ENCODE measurements at places on chromosomes 6 and 20. TPM values are rescaled to one million over a fixed set of nuclear protein-coding genes. Genes with fewer than 3 reads are reported as not detected.
A peak's percentile ranks its signal among the peaks of the same experiment; 100 is the strongest.

GRCh38 chr6:87718662-87719433 is 16.8 kb upstream of the AKIRIN2 start:
- H3K27me3 ChIP-seq, result no peaks in the 10 kb centered on the region
- no peak overlapping the region for H3K27ac ChIP-seq
- no peak overlapping the region for H3K4me3 ChIP-seq
- no peak for DNase-seq

- no peak for DNase-seq
- no peak overlapping the region for H3K27ac ChIP-seq
- H3K4me3 ChIP-seq, result no peak overlapping the region
- no peaks in the 10 kb centered on the region for H3K36me3 ChIP-seq
- H3K27me3 ChIP-seq, result peaks cover 34% of the 10 kb centered on the region
These were observed 13.4 kb downstream of the UST start for GRCh38 chr6:148760258-148760534.

DNA sequence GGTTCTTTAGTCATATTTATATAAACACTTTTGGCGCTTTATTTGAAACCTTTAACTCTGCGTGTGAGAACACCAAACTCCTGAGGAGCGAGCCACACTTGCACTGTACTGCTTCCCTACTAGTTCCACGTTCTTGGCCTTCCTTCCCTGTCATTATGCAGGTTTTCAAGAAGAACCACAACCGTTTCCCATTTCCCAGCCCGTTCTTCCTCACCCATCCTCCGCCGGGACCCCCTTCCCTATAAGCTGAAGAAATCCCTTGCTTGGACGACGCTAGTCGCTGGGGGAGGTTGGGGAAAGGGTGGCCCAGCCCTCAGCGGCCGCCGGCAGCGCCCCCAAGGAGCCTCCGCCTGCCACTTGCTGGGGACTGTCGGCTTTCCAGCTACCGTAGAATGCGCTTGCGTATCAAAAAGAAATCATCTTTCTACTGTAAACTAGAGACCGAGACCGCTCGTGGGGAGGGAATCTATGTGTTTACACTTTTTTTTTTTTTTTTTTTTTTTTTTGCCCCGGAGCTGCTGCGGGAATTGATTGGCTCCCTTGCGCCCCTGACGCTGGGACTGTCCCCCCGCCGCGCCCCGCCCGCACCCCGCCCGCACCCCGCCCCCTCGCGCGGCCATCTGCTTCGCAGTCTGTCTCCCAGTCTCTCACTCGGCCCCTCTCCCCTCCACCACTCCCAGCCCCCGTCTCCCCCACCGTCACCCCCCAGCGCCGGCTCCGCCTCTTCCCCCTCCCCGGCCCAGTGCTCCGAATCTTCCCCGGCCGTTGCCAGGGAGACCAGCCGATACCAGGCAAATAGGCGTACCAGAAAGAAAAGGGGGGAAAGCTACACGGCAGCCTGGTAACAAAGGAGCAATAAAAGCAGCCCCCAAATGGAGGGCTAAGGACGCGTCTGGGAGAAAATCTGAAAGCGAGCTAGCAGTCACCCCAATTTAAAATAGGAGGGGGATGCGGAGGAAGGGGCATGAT is 2.3 kb upstream of the MARCKS start:
- no peak overlapping the region for H3K27ac ChIP-seq
- H3K27me3 ChIP-seq, result peaks cover 39% of the 10 kb centered on the region
- peaks cover 20% of the 10 kb centered on the region for H3K4me1 ChIP-seq
- H3K4me3 ChIP-seq, result peak overlapping the region; percentile 52
- peak; percentile 7 for DNase-seq
- no peaks in the 10 kb centered on the region for H3K36me3 ChIP-seq

- no peak overlapping the region for H3K4me3 ChIP-seq
- peaks cover 7% of the 10 kb centered on the region for H3K36me3 ChIP-seq
- H3K27me3 ChIP-seq, result peaks cover 12% of the 10 kb centered on the region
- peaks cover 43% of the 10 kb centered on the region for H3K4me1 ChIP-seq
These were observed 47.2 kb downstream of the TOX2 start for GRCh38 chr20:43961541-43962471.

DNA sequence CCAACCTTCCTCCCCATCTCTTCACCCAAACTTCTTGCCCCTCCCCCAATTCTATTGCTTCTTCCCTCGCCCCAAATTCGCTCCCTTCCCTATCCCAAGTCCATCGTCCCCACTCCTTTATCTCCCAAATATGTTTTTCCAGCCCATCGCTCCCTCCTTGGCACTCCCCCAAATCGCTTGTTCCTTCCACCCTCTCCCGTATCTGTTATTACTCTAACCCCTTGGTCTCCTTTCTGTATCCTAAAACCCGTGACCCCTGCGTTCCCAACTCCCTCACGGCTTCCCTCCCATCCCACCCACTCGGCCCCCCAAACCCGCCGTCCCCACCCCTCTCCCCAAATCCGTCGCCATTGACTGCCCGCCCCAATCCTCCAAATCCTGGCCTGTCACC is 584 bp downstream of the MTCH1 start:
- no peak overlapping the region for H3K27ac ChIP-seq
- peaks cover 4% of the 10 kb centered on the region for H3K36me3 ChIP-seq
- DNase-seq, result no peak

- H3K36me3 ChIP-seq, result no peaks in the 10 kb centered on the region
- no peak overlapping the region for H3K4me3 ChIP-seq
- peak; percentile 14 for DNase-seq
- H3K4me1 ChIP-seq, result peaks cover 20% of the 10 kb centered on the region
- no peak overlapping the region for H3K27ac ChIP-seq
- H3K27me3 ChIP-seq, result peaks cover 15% of the 10 kb centered on the region
These were observed 281.2 kb upstream of the SUPT3H start for GRCh38 chr6:45658958-45659357.

- peaks cover 81% of the 10 kb centered on the region for H3K4me1 ChIP-seq
- no peaks in the 10 kb centered on the region for H3K27me3 ChIP-seq
- H3K36me3 ChIP-seq, result peaks cover 72% of the 10 kb centered on the region
- peak within 1 kb of the TSS; percentile 89 for H3K4me3 ChIP-seq
- H3K27ac ChIP-seq, result peak within 1 kb of the TSS; percentile 99
- peak; percentile 98 for DNase-seq
These were observed at the start of gene TAP2 for GRCh38 chr6:32838114-32838958. TSS of gene TAP2 (minus strand) at chr6:32838739. CDS start at chr6:32838233, 506 bp downstream.

DEFB124 gene
- total RNA-seq, result not detected

- H3K4me1 ChIP-seq, result peaks cover 26% of the 10 kb centered on the region
- H3K27me3 ChIP-seq, result no peaks in the 10 kb centered on the region
- H3K4me3 ChIP-seq, result no peak overlapping the region
- peaks cover 27% of the 10 kb centered on the region for H3K36me3 ChIP-seq
- DNase-seq, result no peak
These were observed 7.4 kb downstream of the EEF1A1 start for GRCh38 chr6:73513496-73513854.

- no peaks in the 10 kb centered on the region for H3K36me3 ChIP-seq
- no peaks in the 10 kb centered on the region for H3K27me3 ChIP-seq
- H3K4me3 ChIP-seq, result no peak overlapping the region
- no peak for DNase-seq
- H3K4me1 ChIP-seq, result peaks cover 6% of the 10 kb centered on the region
These were observed 499.1 kb downstream of the CD83 start for GRCh38 chr6:14616656-14617055.

- H3K4me1 ChIP-seq, result no peaks in the 10 kb centered on the region
- H3K27me3 ChIP-seq, result peaks cover 7% of the 10 kb centered on the region
- H3K36me3 ChIP-seq, result peaks cover 1% of the 10 kb centered on the region
- no peak overlapping the region for H3K27ac ChIP-seq
- no peak for DNase-seq
- no peak overlapping the region for H3K4me3 ChIP-seq
These were observed 779.3 kb upstream of the CITED2 start for GRCh38 chr6:140153703-140154102.

ABHD16B gene
- not detected for total RNA-seq

- no peak overlapping the region for H3K4me3 ChIP-seq
- H3K4me1 ChIP-seq, result no peaks in the 10 kb centered on the region
- H3K27me3 ChIP-seq, result no peaks in the 10 kb centered on the region
- H3K36me3 ChIP-seq, result no peaks in the 10 kb centered on the region
These were observed 16.4 kb downstream of the TGM6 start for GRCh38 chr20:2397091-2397490.

GRCh38 chr6:29637247-29637646 is 4.3 kb upstream of the GABBR1 start:
- H3K36me3 ChIP-seq, result no peaks in the 10 kb centered on the region
- H3K27ac ChIP-seq, result no peak overlapping the region
- DNase-seq, result no peak
- no peak overlapping the region for H3K4me3 ChIP-seq
- H3K27me3 ChIP-seq, result no peaks in the 10 kb centered on the region
- H3K4me1 ChIP-seq, result peaks cover 22% of the 10 kb centered on the region

GRCh38 chr6:64330694-64331307 is 695.2 kb downstream of the PHF3 start:
- H3K27ac ChIP-seq, result no peak overlapping the region
- peak; percentile 64 for DNase-seq
- no peaks in the 10 kb centered on the region for H3K36me3 ChIP-seq
- no peak overlapping the region for H3K4me3 ChIP-seq
- no peaks in the 10 kb centered on the region for H3K4me1 ChIP-seq

TGM3 gene
- not detected for total RNA-seq

DNA sequence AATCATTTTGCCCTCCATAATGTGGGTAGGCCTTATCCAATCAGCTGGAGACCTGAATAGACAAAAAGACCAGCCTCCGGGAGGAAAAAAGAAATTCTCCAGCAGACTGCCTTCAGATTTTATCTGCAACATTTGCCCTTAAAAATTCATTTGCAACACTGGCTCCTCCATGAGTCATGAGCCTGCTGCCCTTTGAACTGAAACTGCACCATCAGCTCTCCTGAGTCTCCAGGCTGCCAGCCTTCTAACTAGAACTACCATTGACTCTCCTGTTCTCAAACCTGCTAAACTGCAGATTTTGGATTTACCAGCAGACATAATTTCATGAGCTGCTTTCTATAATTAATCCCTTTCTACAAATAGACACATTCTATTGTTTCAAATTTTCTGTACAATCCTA is 223.9 kb upstream of the THEMIS start:
- no peak overlapping the region for H3K27ac ChIP-seq

KCNQ2 gene
- total RNA-seq, result not detected

- no peak overlapping the region for H3K4me3 ChIP-seq
- H3K27me3 ChIP-seq, result peaks cover 19% of the 10 kb centered on the region
- H3K36me3 ChIP-seq, result no peaks in the 10 kb centered on the region
These were observed 48.3 kb upstream of the PROKR2 start for GRCh38 chr20:5364997-5365597.

- no peak overlapping the region for H3K4me3 ChIP-seq
- no peak overlapping the region for H3K27ac ChIP-seq
- no peaks in the 10 kb centered on the region for H3K36me3 ChIP-seq
- H3K4me1 ChIP-seq, result no peaks in the 10 kb centered on the region
These were observed 226.0 kb downstream of the TPBG start for GRCh38 chr6:82589509-82590206.

DNA sequence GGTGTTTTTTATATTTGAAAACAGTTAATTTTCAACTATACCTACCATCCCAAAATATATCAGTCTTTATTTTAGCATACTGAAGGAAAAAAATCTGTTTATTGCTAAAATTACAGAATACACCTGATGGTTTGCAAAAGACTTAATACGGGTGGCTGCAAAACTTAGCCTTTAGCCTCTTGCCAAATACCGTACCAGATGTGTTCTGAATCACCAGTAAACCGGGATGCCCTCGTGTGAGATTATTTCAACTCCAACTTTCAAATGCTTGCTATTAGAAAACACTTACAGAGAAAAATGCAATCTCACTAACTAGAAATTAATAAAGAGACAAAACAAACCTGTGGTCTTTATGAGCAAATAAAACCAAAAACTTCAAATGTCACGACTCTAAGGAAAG is 36.0 kb downstream of the REV3L start:
- H3K36me3 ChIP-seq, result peaks cover 6% of the 10 kb centered on the region
- no peak overlapping the region for H3K27ac ChIP-seq
- H3K4me1 ChIP-seq, result peaks cover 6% of the 10 kb centered on the region
- H3K27me3 ChIP-seq, result no peaks in the 10 kb centered on the region

DNA sequence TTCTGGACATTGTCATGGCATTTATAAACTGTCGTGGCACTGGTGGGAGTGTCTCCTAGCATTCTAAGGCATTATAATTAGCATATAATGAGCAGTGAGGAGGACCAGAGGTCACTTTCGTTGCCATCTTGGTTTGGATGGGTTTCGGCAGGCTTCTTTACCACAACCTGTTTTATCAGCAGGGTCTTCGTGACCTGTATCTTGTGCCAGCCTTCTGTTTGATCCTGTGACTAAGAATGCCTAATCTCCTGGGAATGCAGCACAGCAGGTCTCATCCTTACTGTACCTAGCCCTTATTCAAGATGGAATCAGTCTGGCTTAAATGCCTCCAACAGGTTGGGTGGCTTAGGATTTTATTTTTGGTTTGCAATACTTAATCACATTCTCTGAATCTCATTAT is 142.7 kb upstream of the GGTLC1 start:
- no peaks in the 10 kb centered on the region for H3K27me3 ChIP-seq
- no peak overlapping the region for H3K27ac ChIP-seq
- H3K4me1 ChIP-seq, result peaks cover 6% of the 10 kb centered on the region
- no peaks in the 10 kb centered on the region for H3K36me3 ChIP-seq
- H3K4me3 ChIP-seq, result no peak overlapping the region
- DNase-seq, result no peak

- DNase-seq, result no peak
- H3K27ac ChIP-seq, result no peak overlapping the region
- H3K27me3 ChIP-seq, result no peaks in the 10 kb centered on the region
- no peaks in the 10 kb centered on the region for H3K36me3 ChIP-seq
These were observed 207.5 kb upstream of the ADGRB3 start for GRCh38 chr6:68427630-68428029.

DTD1 gene
- total RNA-seq, result 46.4 TPM

- DNase-seq, result no peak
- peaks cover 8% of the 10 kb centered on the region for H3K36me3 ChIP-seq
- no peaks in the 10 kb centered on the region for H3K27me3 ChIP-seq
- H3K4me1 ChIP-seq, result peaks cover 89% of the 10 kb centered on the region
- no peak overlapping the region for H3K4me3 ChIP-seq
- peak overlapping the region; percentile 84 for H3K27ac ChIP-seq
These were observed 7.8 kb downstream of the PREX1 start for GRCh38 chr20:48819821-48820648.

DNA sequence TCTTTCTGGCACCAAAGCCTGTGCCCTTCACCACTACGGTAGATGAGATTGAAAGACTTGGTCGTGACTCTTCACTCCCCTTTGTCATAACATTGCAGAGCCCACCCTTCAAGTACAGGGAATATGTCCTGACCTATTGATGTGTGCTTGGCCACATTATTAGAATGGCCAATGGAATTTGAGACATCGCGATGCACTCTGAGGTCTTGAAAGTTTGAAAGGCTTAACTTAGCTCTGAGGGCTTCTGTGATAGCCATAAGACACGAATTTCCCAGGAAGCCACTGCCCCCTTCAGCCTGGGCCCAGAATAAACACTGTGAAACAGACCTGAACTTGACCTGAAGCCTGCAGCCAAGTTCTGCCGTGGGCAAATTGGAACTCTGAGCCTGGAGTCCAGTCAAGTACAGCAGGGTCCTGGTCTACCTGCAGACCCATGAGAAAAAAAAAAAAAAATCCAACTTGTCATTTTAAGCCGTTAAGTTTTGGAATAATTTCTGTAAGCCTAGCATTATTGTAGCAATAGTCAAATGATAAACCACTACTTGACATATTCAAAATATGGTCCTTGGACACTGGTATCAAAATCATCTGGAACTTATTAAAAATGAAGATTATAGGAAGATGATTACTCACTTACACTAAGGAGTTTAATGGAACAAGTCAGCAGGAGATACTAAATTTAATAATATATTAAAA is 36.9 kb upstream of the TRAF3IP2 start:
- no peaks in the 10 kb centered on the region for H3K27me3 ChIP-seq
- no peaks in the 10 kb centered on the region for H3K4me1 ChIP-seq
- no peak overlapping the region for H3K4me3 ChIP-seq
- peaks cover 7% of the 10 kb centered on the region for H3K36me3 ChIP-seq
- no peak overlapping the region for H3K27ac ChIP-seq
- DNase-seq, result peak; percentile 73

Measured in activated naive CD4-positive, alpha-beta T cell treated with anti-CD3 and anti-CD28 coated beads for 36 hours (primary cell).